Prostate gland (tissue), 2 donors: ENCODE measurements at places on chromosomes 1 and 21.

- H3K4me3 ChIP-seq, result no peak overlapping the region
- no peaks in the 10 kb centered on the region for H3K36me3 ChIP-seq
- DNase-seq, result no peak
- H3K27me3 ChIP-seq, result no peaks in the 10 kb centered on the region
- H3K4me1 ChIP-seq, result no peaks in the 10 kb centered on the region
Measured at GRCh38 chr1:69613414-69613813, 45.7 kb downstream of the LRRC7 start.

GRCh38 chr21:42499444-42500112 lies 3.6 kb upstream of the RSPH1 start:
- H3K4me1 ChIP-seq, result peaks cover 3% of the 10 kb centered on the region
- no peak for DNase-seq
- H3K4me3 ChIP-seq, result no peak overlapping the region
- H3K27me3 ChIP-seq, result no peaks in the 10 kb centered on the region
- H3K36me3 ChIP-seq, result no peaks in the 10 kb centered on the region

GRCh38 chr1:116515702-116516101 lies 55.1 kb downstream of the CD58 start:
- H3K27me3 ChIP-seq, result no peaks in the 10 kb centered on the region
- H3K4me1 ChIP-seq, result no peaks in the 10 kb centered on the region
- DNase-seq, result no peak

- no peak for DNase-seq
- no peaks in the 10 kb centered on the region for H3K36me3 ChIP-seq
- no peaks in the 10 kb centered on the region for H3K4me1 ChIP-seq
- H3K27ac ChIP-seq, result no peak overlapping the region
- H3K27me3 ChIP-seq, result no peaks in the 10 kb centered on the region
- H3K4me3 ChIP-seq, result no peak overlapping the region
Measured at GRCh38 chr1:103197216-103197615, 88.9 kb upstream of the COL11A1 start.

DNA sequence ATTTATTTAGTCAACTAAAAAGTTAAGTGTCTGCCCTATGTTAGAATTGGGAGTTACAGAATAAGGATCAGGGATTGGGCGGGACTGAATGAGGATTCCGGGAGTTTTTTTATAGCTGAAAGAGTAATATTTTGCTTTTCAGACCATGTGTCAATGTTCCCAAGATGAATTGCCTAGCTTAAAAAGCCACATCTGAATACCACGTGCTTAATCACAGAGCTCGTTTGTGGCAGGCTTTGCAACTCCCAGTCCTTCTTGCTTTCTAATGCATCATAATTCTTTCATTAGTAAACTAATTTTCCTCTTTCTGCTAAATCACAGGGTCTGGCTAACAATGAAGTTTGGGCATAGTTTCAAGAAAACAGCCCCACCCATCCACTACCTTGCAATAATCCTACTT lies 4.2 kb upstream of the BCL10 start:
- DNase-seq, result no peak
- no peak overlapping the region for H3K4me3 ChIP-seq
- H3K27me3 ChIP-seq, result no peaks in the 10 kb centered on the region

GRCh38 chr1:169765580-169766331 lies 29.0 kb downstream of the METTL18 start:
- H3K27ac ChIP-seq, result no peak overlapping the region
- DNase-seq, result no peak
- no peaks in the 10 kb centered on the region for H3K27me3 ChIP-seq
